Activated CD4-positive, alpha-beta T cell treated with anti-CD3 and anti-CD28 coated beads, Interleukin-2, amount 50 U/mL, for 4 hours (primary cell): ENCODE measurements at places on chromosomes 5 and 9.

GRCh38 chr5:178210073-178210535, 5.8 kb downstream of the HNRNPAB start:
- no peak for DNase-seq

- no peak for DNase-seq
Observed at GRCh38 chr5:90866333-90866732, 307.7 kb downstream of the ADGRV1 start.

DNA sequence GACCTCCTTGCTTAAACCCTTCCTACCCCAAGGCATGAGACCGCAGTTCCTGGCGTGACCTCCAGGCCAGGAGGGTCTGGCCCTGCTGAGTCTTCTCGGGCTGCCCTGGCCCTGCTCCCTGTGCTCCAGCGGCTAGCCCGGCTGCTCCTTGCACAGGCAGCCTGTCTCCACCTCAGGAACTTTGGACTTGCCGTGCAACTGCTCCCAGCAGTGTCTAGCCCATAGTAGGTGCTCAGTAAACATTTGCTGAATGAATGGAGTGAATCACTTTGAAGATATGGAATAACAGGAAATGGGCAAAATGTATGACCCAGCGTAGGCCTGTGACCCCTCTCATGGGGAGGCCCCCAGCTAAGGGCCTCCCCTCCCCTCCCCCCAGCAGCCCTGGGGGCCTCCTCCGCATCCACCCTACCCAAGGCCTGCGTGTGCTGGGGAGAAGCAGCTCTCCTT, 127.1 kb downstream of the ZNF354C start:
- DNase-seq, result no peak

DNA sequence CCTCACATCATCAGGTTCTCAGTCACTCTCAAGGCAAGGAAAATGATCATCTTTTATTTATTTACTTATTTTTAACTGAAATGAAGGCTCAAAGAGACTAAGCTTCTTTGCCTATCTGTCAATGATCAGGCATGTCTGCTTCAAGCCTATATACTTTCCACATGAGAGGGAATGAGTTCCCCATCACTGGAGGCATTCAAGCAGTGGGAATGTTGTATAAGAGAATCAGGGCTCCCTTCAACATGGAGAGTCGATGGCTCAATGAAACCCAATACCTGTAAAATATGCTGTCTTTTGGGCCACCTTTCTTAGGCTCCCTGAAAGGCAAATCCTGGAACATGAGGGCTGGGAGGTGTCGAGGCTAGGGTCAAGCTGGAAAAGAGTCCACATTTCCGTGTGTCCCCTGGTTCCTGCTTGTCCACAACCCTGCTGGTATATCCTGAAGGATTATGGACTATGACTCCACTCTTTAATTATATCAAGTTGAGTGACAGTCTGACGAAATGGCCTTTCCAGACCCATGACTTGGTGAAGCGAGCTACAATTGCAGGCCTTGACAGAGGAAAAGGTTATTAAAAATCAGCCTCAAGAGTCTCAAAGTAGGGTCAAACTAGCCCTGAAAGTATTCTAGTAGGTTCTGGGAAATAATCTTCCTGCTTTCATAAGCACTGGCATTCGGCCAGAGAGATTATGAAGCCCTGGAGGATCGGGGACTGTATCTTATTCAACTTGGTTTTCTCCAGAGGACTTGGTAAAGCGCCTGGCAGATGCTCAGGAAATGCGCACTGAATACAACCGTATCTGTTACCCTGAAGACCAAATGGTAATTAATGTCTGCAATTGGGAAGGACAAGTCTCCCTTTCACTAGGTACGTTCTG, 145.9 kb upstream of the TBC1D2 start:
- DNase-seq, result no peak

GRCh38 chr5:41629897-41630296, 119.5 kb upstream of the PLCXD3 start:
- no peak for DNase-seq

- DNase-seq, result no peak
Observed at GRCh38 chr9:131969469-131969989, 110.1 kb downstream of the MED27 start.

DNA sequence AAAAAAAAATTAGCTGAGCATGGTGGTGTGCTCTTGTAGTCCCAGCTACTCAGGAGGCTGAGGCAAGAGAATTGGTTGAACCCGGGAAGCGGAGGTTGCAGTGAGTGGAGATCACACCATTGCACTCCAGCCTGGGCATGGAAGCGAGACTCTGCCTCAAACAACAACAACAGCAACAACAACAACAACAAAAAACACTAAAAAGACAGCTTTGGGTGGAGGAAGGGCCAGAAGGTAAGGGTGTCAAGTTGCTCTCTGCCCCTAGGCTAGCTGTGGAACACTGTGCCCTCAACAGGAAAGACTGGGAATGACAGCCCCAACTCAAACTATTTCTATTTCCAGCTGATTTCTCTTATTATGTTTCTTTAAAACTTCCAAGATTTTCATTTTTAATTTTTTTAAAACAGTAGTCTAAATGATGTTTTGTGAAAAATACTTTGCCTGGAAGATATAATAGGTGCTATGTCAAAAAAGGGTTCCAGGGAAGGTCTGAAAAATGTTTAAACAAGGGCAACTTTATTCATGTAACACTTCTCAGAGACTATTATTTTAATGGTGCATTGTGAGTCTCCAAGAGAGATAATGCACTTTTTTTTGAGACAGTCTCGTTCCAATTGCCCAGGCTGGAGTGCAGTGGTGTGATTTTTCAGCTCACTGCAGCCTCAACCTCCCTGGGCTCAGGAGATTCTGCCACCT, 29.9 kb downstream of the CLINT1 start:
- DNase-seq, result no peak

DNA sequence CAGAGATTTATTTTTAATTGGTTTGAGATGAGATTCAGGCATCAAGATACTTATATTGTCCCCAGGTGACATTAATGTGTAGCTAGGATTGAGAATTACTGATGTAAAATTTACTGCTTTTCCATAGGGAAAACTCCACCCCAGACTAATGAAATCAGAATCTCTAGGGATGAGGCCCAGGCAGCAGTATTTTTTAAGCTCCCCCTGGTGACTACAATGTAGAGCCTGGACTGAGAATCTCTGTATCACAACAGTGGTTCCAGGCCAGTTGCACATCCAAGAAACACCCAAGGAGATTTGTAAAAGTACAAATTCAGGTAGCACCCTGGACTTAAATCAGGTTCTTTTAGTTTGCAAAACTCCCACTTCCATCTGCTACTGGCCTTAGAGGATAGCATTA, 185.7 kb downstream of the MARCHF11 start:
- no peak for DNase-seq
